ENCODE measurements at places on chromosomes 5 and 9. TPM values are rescaled to one million over a fixed set of nuclear protein-coding genes. Genes with fewer than 3 reads are reported as not detected.

NDUFS6 gene
- total RNA-seq = 84.6 TPM

SLIT3 gene
- total RNA-seq = 5.6 TPM

MARVELD2 gene
- total RNA-seq = 23.1 TPM

SVEP1 gene
- total RNA-seq = not detected

CDO1 gene
- 0.18 TPM for total RNA-seq

DNLZ gene
- total RNA-seq = 25.2 TPM

STK32A gene
- total RNA-seq = not detected

CDC25C gene
- 7.9 TPM for total RNA-seq

FBN2 gene
- 81.6 TPM for total RNA-seq

RGS7BP gene
- not detected for total RNA-seq

KLF4 gene
- 17.6 TPM for total RNA-seq

MINAR2 gene
- total RNA-seq = not detected

TLR4 gene
- not detected for total RNA-seq

SMIM33 gene
- not detected for total RNA-seq

MARCOL gene
- total RNA-seq = not detected

CDH6 gene
- total RNA-seq = not detected

MEGF10 gene
- not detected for total RNA-seq

MLANA gene
- total RNA-seq = not detected

ISOC1 gene
- total RNA-seq = 21.7 TPM

STXBP1 gene
- total RNA-seq = 20.6 TPM

IL31RA gene
- 3.4 TPM for total RNA-seq

PKD2L2 gene
- total RNA-seq = not detected

PSAT1 gene
- total RNA-seq = 200 TPM

SAXO1 gene
- total RNA-seq = not detected

TAS2R1 gene
- not detected for total RNA-seq

EIF4E1B gene
- not detected for total RNA-seq

PRDM9 gene
- total RNA-seq = not detected

PCDHA8 gene
- total RNA-seq = not detected

HAVCR1 gene
- not detected for total RNA-seq

CCDC152 gene
- 2.8 TPM for total RNA-seq

CDC20B gene
- total RNA-seq = not detected

STK10 gene
- total RNA-seq = 31.2 TPM

PCDHA9 gene
- total RNA-seq = not detected

PGM5 gene
- total RNA-seq = not detected

OR13C2 gene
- total RNA-seq = not detected

HMGCR gene
- total RNA-seq = 169 TPM

PTGR1 gene
- total RNA-seq = 63.7 TPM

GLDC gene
- 1.3 TPM for total RNA-seq

OTP gene
- not detected for total RNA-seq

RNF38 gene
- total RNA-seq = 11.0 TPM

ZNF346 gene
- 11.7 TPM for total RNA-seq

UCK1 gene
- 19.7 TPM for total RNA-seq

SPOCK1 gene
- 0.53 TPM for total RNA-seq

NOXA1 gene
- total RNA-seq = 0.88 TPM

JAK2 gene
- 6.4 TPM for total RNA-seq

BBLN gene
- 55.6 TPM for total RNA-seq

GRIA1 gene
- 0.42 TPM for total RNA-seq

CDH9 gene
- total RNA-seq = not detected

C5orf58 gene
- total RNA-seq = not detected

GNG10 gene
- 53.7 TPM for total RNA-seq

PCDHB8 gene
- total RNA-seq = not detected

PPP3R2 gene
- total RNA-seq = not detected

CNTNAP3 gene
- total RNA-seq = 8.7 TPM

RELL2 gene
- 16.3 TPM for total RNA-seq

PCDHGB3 gene
- total RNA-seq = not detected

All from foreskin keratinocyte (primary cell).